SJSA1 (cell line): ENCODE measurements at places on chromosomes 6 and 20. TPM values are rescaled to one million over a fixed set of nuclear protein-coding genes. Genes with fewer than 3 reads are reported as not detected.

Gene IL17F
- total RNA-seq = not detected in 2 replicates

Gene SMLR1
- not detected in 2 replicates for total RNA-seq

DNA sequence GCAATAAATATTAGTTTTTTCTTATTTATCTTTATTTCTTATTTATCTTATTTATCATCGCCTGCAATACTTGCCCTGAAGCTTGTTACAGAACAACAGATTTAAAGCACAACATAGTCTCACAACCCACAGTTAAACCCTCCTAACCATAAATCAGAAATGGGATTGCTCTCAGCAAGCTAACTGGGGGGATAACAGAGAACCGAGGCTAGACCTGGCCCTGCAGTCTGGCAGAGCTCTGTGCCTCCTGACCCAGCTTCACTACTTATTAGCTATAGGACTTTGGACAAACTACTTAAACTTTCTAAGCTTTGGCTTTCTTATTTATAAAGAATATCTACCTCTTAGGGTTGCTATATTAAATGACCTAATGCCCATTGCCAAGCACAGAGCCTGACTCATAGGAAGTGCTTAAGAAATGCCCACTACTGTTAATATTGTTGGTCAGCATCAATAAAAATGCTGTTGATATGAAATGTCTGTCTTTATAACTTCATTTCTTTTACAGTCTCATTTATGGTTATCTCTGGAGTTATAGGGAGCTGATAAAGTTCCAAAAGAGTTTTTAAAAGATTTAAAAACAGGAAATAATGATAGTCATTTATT lies 87.9 kb upstream of the BEND6 start:
- H3K4me1 ChIP-seq = peaks cover 70% of the 10 kb centered on the region
- no peaks in the 10 kb centered on the region for H3K27me3 ChIP-seq
- peak; percentile 11 for DNase-seq
- H3K27ac ChIP-seq = peak overlapping the region; percentile 63
- H3K4me3 ChIP-seq = no peak overlapping the region

GRCh38 chr6:37531437-37532036 lies 31.8 kb upstream of the CCDC167 start:
- no peaks in the 10 kb centered on the region for H3K36me3 ChIP-seq
- peak overlapping the region; percentile 73 for H3K27ac ChIP-seq
- peaks cover 49% of the 10 kb centered on the region for H3K4me1 ChIP-seq
- DNase-seq = no peak
- no peak overlapping the region for H3K4me3 ChIP-seq

DNA sequence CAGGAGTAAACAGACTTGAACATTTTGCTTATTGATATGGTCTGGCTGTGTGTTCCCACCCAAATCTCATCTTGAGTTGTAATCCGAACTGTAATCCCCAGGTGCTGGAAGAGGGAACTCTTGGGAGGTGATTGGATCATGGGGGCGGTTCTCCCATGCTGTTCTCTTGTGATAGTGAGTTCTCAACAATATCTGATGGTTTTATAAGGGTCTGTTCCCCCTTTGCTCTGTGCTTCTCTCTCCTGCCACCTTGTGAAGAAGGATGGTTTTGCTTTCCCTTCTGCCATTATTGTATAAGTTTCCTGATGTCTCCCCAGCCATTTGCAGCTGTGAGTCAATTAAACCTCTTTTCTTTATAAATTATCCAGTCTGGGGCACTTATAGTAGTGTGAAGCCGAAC lies 40.0 kb downstream of the MYLIP start:
- H3K4me1 ChIP-seq = peaks cover 4% of the 10 kb centered on the region; the same call in 1 of the 2 replicates
- no peaks in the 10 kb centered on the region for H3K36me3 ChIP-seq
- DNase-seq = no peak
- no peak overlapping the region for H3K4me3 ChIP-seq
- no peak overlapping the region for H3K27ac ChIP-seq
- H3K27me3 ChIP-seq = no peaks in the 10 kb centered on the region; the same call in 1 of the 2 replicates

Gene AGER
- total RNA-seq = 0.76 TPM in 1 of 2 replicates, not detected in the other

Gene FOXQ1
- total RNA-seq = 0.66 and 2.0 TPM in 2 replicates

Gene OR12D3
- total RNA-seq = not detected in 2 replicates

Gene ENPP1
- total RNA-seq = 21.5 and 24.5 TPM in 2 replicates

DNA sequence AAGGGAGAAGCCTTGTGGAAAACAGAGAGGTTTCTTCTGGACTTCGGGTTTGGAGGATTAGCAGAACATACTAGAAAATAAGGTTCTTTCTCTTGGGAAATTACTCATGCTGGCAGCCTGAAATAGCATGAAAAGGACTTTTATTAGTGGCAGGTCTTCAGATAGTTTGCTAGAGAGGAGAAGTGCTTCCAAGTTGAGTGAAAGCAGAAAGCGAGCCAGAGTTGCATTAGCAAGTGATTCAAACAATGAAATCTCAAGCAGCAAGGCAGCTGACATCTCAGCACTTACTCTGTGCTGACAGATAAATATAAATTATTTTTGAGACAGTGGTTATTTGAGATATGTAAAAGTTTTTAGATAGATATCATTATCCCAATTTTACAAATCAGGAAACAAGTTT lies 91.9 kb downstream of the PLCB4 start:
- H3K36me3 ChIP-seq = no peaks in the 10 kb centered on the region
- no peaks in the 10 kb centered on the region for H3K27me3 ChIP-seq
- H3K4me3 ChIP-seq = no peak overlapping the region
- H3K27ac ChIP-seq = no peak overlapping the region
- no peak for DNase-seq

Gene COX4I2
- not detected in 2 replicates for total RNA-seq

DNA sequence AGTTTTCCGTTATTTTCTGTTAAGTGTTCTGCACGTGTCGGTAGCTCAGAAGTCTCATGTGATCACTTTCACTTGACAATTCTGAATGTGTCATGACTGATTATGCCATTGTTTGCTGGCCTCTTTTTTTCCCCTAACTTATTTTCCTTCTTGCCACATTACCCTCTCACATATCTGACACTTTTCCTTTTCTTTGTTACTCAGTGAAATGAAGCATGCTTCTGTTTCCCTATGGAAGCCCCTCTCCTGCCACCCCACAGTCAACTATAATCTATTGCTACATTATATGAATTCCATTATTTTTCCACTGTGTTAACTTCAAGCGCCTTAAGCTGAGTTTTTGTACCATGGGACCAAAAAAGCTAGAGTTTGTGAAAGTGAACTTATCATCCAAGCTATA lies 531.6 kb upstream of the HS3ST5 start:
- no peaks in the 10 kb centered on the region for H3K27me3 ChIP-seq
- DNase-seq = no peak
- H3K27ac ChIP-seq = no peak overlapping the region

Gene HLA-DPA1
- total RNA-seq = not detected in 2 replicates

- H3K27ac ChIP-seq = no peak overlapping the region
- no peaks in the 10 kb centered on the region for H3K36me3 ChIP-seq
- no peaks in the 10 kb centered on the region for H3K27me3 ChIP-seq
- no peaks in the 10 kb centered on the region for H3K4me1 ChIP-seq
- DNase-seq = no peak
- no peak overlapping the region for H3K4me3 ChIP-seq
These were observed 24.8 kb downstream of the KIF6 start for GRCh38 chr6:39700362-39700761.

Gene DOK5
- 0.63 and 4.0 TPM in 2 replicates for total RNA-seq

DNA sequence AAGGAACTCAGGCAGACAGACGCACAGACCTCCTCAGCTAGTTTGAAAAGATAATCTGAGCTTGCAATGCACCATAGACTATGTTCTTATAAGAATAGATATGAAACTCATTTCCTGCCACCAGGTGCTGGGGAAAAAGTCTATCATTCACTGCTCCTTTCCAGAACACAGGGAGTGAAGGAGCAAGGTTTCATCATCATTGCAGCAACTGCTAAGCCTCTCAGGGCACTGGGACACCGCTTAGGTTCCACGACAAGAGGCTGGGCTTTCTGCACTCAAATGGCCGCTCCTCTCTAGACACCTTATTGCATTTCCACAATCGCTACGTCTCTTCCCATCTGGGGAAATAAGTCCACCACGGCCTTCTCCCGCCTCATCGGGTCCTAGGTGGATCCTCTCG lies 418.5 kb upstream of the JARID2 start:
- no peak for DNase-seq
- H3K27ac ChIP-seq = no peak overlapping the region
- no peaks in the 10 kb centered on the region for H3K36me3 ChIP-seq
- H3K4me3 ChIP-seq = no peak overlapping the region

DNA sequence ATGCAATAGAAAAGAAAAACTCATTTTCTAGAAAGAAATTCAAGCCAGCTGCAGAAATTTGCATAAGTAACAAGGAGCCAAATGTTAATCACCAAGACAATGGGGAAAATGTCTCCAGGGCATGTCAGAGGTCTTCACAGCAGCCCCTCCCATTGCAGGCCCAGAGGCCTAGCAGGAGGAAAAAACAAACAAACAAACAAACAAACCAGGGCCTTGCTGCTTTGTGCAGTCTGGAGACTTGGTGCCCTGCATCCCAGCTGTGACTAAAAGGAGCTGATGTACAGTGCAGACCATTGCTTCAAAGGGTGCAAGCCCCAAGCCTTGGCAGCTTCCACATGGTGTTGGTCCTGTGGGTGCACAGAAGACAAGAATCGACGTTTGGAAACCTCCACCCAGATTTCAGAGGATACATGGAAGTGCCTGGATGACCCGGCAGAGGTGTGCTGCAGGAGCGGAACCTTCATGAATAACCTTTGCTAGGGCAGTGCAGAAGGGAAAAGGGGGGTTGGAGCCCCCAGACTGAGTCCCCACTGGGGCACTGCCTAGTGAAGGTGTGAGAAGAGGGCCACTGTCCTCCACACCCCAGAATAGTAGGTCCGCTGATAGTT lies 110.9 kb upstream of the AKAP12 start:
- H3K27ac ChIP-seq = no peak overlapping the region
- H3K36me3 ChIP-seq = no peaks in the 10 kb centered on the region
- DNase-seq = no peak
- H3K4me3 ChIP-seq = no peak overlapping the region
- H3K27me3 ChIP-seq = no peaks in the 10 kb centered on the region

Gene SIRPB1
- total RNA-seq = not detected in 2 replicates

- H3K4me1 ChIP-seq = no peaks in the 10 kb centered on the region
- H3K27ac ChIP-seq = no peak overlapping the region
- no peak overlapping the region for H3K4me3 ChIP-seq
- H3K27me3 ChIP-seq = 0 out of 2 replicates have a peak, but pooled peaks cover 6% of the 10 kb centered on the region
These were observed 46.1 kb downstream of the HLA-F start for GRCh38 chr6:29769336-29769735.

DNA sequence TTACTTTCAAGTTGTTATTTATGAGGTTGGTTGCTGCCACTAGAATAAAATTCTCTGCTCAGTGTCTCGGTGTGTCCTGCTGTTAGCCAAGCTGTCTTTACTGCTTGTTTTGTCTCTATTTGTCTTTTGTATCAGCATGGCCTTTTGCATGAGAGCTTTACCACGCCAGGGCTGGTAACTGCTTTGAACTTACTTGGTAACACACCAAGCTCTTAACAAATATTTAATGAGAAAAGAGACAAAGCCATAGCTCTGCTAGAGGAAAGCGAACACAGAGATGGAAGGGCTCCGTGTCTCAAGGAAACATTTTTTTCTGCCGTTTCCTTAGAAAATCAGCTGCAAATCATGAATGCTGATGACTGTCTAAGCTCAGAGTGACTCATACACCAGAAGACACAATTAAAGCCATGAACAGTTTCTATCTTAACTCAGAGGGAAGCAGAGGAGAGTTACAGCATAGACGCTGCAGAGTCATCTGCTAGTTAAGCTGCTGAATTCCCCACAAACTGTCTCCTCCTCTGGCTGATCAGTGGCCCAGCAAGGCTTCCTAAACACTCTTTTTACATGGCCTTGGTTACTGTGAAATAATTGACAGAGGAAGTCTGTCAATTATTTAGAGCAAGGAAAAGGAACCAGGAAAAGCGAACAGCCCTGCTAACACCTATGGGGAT lies 44.8 kb downstream of the AGPAT4 start:
- no peak for DNase-seq
- no peaks in the 10 kb centered on the region for H3K27me3 ChIP-seq
- H3K27ac ChIP-seq = peak overlapping the region; percentile 59
- H3K4me3 ChIP-seq = 0 out of 2 replicates have a peak overlapping the region, but pooled peaks have one; percentile 2
- H3K4me1 ChIP-seq = peaks cover 17% of the 10 kb centered on the region
- H3K36me3 ChIP-seq = peaks cover 14% of the 10 kb centered on the region; the same call in 1 of the 2 replicates

Gene CFAP61
- total RNA-seq = not detected in 2 replicates

Gene ANGPT4
- not detected in 2 replicates for total RNA-seq

Gene SLC22A2
- total RNA-seq = not detected in 2 replicates

GRCh38 chr6:25962149-25963127 lies at the start of gene TRIM38:
Gene TRIM38, plus strand, starts transcription at chr6:25962802. Its CDS starts 3,721 bp downstream, at chr6:25966523.
- H3K27ac ChIP-seq = peak within 1 kb of the TSS; percentile 85
- no peaks in the 10 kb centered on the region for H3K27me3 ChIP-seq

DNA sequence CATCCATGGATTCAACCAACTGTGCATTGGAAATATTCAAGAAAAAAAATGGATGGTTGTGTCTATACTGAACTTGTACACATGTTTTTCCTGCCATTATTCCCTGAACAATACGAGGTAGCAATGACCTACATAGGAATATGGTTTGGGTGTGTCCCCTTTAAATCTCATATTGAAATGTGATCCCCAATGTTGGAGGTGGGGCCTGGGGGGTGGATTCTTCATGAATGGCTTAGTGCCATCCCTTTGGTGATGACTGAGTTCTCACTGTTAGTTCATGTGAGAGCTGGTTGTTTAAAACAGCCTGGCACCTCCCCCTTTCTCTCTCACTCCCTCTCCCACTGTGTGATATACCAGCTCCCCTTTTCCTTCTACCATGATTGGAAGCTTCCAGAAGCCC lies 139.8 kb upstream of the BACH2 start:
- DNase-seq = no peak
- no peaks in the 10 kb centered on the region for H3K4me1 ChIP-seq
- 0 out of 2 replicates have a peak, but pooled peaks cover 4% of the 10 kb centered on the region for H3K27me3 ChIP-seq
- H3K36me3 ChIP-seq = no peaks in the 10 kb centered on the region

Gene BTN1A1
- not detected in 2 replicates for total RNA-seq

DNA sequence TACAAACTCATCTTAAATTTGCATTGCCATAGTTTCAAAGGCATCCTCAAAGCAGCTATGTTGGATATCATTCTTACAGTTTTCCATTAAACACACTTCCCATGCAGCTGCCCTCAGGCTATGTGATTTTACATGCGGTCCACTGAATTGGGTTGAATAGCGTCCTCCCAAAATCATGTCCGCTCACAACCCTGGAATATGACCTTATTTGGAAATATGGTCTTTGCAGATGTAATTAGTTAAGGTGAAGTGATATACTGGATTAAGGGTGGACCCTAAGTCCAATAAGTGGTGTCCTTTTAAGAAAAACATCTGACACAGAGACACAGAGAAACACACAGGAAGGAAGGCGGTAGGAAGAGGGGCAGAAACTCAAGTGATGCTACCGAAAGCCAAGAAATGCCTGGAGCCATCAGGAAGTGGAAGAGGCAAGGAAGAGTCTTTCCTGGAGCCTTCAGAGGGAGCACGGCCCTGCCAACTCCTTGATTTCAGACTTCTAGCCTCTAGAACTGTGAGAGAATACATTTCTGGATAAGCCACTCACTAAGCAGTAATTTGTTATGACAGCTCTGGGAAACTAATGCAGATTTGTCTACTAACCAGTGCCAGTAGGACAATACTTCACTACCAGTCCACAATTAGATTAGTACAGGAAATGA lies 42.7 kb upstream of the NHSL1 start:
- 0 out of 2 replicates have a peak, but pooled peaks cover 3% of the 10 kb centered on the region for H3K36me3 ChIP-seq
- peak overlapping the region; percentile 96 for H3K27ac ChIP-seq
- DNase-seq = peak; percentile 53
- no peaks in the 10 kb centered on the region for H3K27me3 ChIP-seq
- peak overlapping the region; percentile 5; the same call in 1 of the 2 replicates for H3K4me3 ChIP-seq
- peaks cover 91% of the 10 kb centered on the region for H3K4me1 ChIP-seq

Gene SLC22A16
- not detected in 2 replicates for total RNA-seq

GRCh38 chr6:104558746-104559145 lies 301.0 kb downstream of the HACE1 start:
- no peaks in the 10 kb centered on the region for H3K4me1 ChIP-seq
- no peaks in the 10 kb centered on the region for H3K36me3 ChIP-seq
- 0 out of 2 replicates have a peak, but pooled peaks cover 5% of the 10 kb centered on the region for H3K27me3 ChIP-seq
- no peak for DNase-seq
- H3K27ac ChIP-seq = no peak overlapping the region

Gene PERP
- total RNA-seq = 42.4 TPM in 2 replicates
